Psoas muscle (tissue), 8 donors: ENCODE measurements at places on chromosomes 3 and 15.

DNA sequence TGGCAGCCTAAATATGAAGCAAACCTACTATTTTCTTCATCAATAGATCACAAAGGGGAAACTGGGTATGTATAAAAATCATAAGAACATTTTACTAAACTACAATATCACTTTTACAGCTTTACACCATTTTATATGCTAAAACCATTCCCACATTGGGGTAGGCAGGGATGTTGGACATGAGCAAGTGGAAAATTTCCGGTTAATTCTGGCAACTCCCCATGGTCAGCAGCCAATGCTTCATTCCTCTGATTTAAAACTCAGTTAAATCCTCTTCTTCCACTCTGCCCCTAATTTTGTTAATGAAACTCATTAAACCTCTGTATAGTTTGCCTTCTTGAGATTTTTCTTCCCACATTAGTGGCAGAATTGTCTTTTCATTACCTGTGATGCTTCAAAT lies 552.5 kb upstream of the NECTIN3 start:
- DNase-seq = no peak

- peak; percentile 74 for DNase-seq
These were observed 864 bp upstream of the NEO1 start for GRCh38 chr15:73051391-73051806.

DNA sequence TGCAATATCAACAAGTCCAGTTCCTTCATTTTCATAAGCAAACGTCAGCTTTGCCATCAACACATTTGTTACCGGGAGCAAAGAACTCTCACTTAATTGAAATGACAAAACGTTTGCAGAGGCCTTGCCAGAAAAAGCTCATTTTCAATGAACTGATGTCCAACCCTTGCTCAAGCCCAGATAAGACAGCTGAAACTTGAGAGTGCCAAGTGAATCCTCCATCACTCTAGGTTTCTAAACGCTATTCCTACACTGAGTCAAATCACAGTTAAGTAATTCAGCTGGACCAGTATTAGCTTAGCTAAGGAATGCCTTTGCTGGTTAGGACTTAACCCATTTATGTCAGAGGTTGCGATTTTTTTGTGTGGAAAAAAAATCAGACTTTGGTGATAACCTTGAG lies 11.5 kb downstream of the CHSY1 start:
- DNase-seq = no peak

DNA sequence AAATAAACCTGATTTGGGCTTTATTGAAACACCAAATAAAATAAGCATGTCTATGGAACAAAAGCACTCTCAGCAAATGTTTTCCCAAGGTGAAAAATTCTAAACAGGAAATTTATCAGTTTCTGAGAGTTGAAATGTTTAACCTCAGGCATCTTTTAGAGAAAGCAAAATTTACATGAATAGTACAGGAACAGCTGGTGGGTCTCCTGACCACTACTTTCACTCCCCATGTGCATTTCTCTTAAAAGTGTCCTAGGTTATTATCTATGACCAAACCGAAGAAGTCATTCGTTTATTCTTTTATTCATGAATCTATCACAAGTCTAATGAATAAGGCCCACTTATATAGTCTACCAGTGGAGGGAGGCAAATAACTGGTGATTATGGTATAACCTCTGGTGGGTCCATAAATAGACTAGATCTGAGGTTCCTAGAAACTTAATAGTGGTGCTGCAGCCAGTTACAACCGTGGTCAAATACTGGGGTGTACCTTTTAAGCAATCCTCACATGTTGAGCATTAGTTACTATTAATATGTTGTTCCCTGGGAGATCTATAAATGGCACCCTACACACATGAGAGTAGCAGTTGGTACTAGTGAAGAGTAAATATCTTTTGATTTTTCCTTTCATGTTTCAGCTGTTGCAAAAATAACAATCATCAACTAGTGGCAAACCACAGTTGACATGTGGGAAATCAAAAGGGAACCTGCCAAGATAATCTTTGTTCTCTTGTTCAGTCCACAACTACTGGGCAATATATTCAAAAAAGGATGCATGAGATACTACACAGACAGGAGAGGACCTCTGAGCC lies 169.3 kb upstream of the STAC start:
- DNase-seq = no peak

GRCh38 chr3:13465236-13465873 lies 14.8 kb upstream of the HDAC11 start:
- DNase-seq = no peak

DNA sequence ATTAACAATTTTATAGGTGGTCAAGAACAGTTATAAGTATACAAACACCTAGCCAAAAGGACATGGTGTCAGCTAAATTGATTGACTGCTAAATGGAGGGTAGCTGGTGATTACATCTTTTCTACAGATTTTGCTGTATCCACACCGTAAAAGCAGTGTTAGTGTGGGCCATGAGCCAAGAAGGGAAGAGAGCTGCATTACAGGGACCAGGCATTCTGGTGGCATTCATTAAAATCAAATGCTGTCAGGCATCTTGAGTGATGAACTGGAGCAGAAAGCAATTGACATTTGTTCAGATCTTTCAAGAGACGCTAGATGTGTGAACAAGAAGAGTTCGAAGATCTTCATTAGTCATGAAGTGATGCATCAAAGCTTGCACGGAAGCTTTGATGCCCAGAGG lies 177.9 kb downstream of the ARPP21 start:
- no peak for DNase-seq

GRCh38 chr3:82128271-82128670 lies 366.8 kb upstream of the GBE1 start:
- DNase-seq = no peak

GRCh38 chr3:172919297-172919683 lies 168.8 kb downstream of the ECT2 start:
- no peak for DNase-seq

DNA sequence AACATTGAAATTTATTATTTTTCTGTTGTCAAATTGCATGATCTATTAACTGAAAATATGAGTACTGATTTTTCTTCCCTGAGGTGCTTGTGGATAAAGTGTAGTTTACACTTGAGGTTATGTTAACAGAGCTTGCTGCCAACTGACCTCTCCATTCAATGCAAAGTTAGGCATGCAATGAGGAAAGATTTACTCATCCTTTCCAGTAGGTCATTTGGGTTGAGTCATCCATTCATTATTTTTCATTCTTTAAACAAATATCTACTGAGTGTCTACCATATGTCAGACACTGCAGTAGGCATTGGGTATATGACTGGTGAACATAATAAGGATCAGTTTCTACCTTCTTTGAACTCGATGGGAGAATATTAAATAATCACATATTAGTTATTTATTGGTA lies 604.1 kb downstream of the EDEM1 start:
- no peak for DNase-seq

DNA sequence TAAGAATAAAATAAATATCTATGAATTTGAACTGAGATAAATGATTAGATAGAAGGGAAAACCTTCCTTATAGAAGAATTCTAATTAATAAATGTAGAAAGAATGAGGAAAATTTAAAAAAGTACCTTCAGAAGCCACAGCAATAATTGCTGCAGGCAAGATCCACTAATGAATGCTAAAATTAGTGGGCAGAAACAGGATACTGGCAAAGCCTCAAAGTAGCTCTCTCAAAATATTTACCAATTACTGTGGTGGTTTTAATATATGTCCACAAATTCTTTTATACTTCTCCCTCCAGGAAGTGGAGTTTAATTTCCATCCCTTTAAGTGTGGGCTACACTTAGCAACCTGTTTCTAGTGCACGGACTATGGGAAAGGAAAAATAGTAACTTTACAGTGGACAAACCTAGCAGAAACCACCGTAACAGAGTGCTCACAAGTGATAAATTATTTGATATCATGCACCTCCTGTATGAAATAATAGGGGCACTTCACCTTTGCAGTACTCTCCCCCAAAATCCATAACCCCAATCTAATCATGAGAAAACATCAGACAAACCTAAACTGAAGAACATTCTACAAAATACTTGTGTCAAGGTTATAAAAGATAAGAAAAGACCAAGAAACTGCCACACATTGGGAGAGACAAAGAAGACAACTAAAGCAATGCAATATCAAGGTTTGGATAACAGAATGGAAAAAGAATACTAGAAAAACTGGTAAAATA lies 6.8 kb downstream of the PEAK1 start:
- no peak for DNase-seq

DNA sequence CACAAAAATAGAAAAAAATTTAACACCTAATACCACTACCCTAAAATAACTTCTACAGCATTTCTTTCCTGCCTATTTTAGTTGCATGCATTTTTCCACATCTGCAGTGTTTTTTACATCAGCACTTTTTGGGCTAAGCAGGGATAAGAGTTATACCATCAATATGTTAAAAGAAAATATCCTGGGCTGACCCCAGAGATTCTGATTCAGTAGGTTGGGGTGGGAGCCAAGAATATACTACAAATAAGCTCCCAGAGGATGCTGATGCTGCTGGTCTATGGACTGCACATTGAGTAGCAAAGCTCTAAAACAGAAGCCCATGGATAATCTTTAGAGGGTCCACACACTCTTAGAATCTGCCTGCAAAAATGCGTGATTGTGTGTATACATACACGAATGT lies 14.8 kb downstream of the FYCO1 start:
- DNase-seq = no peak

- no peak for DNase-seq
These were observed 125.4 kb downstream of the ULK4 start for GRCh38 chr3:41836360-41837134.
